KBM-7 (cell line): ENCODE measurements at places on chromosomes 5 and 9.

DNA sequence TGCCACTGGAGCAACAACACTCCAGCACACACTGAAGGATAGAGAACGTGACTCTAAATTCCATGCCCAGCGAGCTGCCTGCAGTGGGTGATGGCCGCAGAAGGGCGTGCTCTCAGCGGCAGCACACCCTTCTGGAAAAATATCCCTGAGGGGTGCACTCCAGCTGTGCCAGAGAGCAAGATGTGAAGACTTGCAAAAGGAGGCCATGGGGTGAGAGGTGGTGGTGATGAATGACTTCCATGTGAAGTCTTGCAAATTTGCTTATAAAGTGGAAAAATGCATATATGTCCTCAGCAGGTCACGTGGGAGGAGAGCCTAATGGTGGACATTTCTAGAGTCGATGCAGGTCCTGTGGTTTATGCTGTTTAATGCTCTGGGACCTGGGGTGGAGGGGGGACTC, 39.8 kb upstream of the COL5A1 start:
- DNase-seq: no peak

DNA sequence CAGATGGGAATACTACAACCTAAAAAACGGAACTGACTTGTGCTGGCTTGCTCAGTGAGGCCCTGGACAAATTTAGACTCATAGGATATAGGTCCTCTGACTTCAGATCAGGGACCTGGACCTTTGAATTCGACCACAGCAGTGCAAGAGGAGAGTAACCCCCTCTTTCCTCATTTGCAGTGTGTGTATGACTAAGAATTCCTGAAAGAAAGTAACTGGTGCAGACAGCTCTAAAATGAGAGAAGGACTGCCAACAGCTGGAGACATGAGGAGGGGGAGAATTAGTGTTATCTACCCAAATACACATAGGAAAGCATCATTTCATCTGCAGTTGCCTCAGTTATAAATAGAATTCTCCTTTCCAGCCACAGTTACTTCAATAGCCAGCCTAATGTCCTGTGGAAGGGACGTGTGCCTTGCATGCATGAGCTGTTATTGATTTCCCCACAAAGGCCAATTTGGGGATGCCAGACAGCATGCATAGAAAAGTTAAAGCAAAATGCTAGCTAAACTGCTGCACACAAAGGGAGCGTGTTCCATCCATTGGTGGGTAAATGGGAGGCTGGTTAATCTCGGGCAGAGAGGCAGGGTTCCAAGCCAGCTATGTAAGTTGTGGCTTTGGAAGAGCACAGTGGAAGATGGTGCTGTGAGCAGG, 442.7 kb downstream of the CDK5RAP2 start:
- no peak for DNase-seq

- DNase-seq: peak; percentile 58
Observed at GRCh38 chr9:132409828-132410528, at the start of gene CFAP77. CFAP77 (plus strand) TSS chr9:132410211; CDS start chr9:132410272, 61 bp downstream.

DNA sequence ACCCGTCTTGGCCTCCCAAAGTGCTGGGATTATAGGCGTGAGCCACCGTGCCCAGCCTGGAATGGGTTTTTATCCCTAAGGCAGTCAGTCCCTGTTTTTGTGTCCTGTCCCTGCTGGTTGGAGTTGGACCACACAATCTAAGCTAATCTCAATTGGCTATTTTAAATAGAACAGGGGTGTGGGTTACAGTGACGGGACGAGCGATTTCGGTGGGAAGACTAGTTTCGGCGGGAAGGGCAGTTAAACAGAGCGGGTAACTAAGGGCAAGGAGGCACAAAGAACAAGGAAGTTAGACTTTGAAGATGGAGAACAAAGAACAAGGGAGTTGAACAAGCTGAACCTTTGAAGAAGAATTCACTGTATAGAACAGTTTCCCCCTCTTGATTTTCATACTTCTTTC, 1.4 kb downstream of the GTF3C5 start:
- no peak for DNase-seq

DNA sequence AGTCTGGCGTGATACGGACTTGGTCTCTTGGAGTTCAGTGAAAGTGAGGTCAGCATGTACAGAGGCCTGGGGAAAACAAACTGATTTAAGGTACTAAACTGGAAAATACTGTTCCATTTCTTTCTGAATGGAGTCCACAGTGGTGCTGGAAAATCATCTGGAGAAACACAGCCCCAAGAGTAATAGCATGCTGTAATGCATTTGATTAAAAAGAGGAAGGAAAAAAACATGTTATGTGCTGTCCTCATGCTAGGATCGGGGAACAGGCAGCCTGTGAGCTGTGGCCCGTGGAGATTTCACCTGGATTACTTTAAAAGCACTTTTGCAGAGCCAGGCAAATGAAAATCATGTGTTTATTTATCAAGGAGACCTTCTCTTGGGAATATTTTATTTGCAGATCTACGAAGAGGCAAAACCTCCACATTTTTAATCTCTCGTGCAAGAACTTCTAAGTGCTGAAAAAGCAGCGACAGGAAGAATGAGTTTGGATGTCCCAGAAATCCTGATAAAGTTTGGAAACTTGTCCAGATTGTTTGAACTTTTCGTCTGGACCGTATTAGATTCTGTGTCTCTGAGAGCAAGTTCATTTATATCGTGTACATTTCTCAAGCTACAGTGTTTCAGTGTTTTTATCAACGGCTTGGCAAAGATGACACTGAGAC, 228.8 kb downstream of the GAS1 start:
- no peak for DNase-seq

GRCh38 chr5:73895471-73895870, 269.5 kb downstream of the ARHGEF28 start:
- DNase-seq: no peak

GRCh38 chr9:130240410-130241197, 25.0 kb upstream of the HMCN2 start:
- DNase-seq: peak; percentile 77

DNA sequence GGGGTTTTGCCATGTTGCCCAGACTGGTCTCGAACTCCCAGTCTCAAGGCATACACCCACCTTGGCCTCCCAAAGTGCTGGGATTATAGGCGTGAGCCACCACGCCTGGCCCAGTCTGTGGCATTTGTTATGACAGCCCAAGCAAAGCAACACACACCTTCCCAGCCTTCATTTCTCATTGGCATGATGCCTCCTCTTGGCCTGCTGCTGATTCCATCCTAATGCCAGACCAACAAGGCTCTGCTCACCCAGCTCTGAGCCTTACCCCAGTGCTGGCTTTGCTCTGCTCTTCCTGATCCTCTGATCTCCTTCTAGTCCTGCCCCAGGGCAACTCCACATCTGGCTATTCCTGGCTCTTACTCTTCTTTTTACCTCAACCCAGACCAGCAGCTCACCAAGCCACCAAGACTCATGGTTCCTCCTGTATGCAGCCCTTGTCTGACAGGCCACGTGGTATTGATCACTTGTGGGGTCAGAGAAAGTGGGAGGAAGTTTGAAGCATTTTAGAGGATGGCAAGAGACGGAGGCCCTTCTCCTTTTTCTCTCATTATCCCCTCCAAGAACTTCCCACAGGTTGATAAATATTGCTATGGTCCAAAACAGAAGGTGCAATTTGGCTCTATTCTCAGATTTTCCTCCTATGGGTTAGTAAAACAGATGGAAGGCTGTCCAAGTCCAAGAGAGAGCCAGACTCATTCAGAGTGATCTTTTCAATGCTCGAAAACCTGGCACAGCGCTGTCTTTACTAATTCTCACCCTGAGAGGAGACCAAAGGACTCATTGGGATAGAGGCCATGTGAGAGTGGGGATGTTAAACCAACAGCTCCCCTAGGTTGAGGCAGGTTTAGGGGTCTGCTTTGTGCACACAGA, 958 bp downstream of the CD180 start:
- no peak for DNase-seq

GRCh38 chr5:166639151-166639550, 1652.3 kb upstream of the WWC1 start:
- DNase-seq: no peak
